ENCODE measurements at places on chromosomes 7 and 10.

- DNase-seq, result no peak
These were observed 52.1 kb downstream of the SH2D4B start for GRCh38 chr10:80589726-80590373.

GRCh38 chr7:4693152-4693551 is 11.1 kb downstream of the FOXK1 start:
- no peak for DNase-seq

- DNase-seq, result no peak
These were observed 5.7 kb upstream of the ZYX start for GRCh38 chr7:143375298-143376034.

DNA sequence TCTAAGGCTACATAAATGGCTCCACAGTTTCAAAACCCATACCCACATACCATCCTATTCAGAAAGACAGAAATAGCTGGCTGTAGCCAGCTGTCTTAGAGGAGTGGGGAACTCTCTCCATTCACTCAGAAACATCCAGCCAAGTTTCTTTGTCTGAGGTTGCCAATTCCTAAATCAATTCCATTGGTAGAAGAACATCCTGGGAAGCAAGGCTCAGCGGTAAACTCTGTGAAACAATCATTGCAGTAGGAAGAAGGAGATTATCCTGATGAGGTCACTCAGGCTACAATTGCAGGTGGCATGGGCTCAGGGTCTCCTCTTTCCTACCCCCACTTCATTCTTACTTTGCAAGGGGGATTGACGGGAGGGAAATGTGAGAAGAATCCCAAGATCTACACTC is 154.0 kb downstream of the ETV1 start:
- no peak for DNase-seq
